ENCODE measurements at places on chromosomes 5 and 9.

DNA sequence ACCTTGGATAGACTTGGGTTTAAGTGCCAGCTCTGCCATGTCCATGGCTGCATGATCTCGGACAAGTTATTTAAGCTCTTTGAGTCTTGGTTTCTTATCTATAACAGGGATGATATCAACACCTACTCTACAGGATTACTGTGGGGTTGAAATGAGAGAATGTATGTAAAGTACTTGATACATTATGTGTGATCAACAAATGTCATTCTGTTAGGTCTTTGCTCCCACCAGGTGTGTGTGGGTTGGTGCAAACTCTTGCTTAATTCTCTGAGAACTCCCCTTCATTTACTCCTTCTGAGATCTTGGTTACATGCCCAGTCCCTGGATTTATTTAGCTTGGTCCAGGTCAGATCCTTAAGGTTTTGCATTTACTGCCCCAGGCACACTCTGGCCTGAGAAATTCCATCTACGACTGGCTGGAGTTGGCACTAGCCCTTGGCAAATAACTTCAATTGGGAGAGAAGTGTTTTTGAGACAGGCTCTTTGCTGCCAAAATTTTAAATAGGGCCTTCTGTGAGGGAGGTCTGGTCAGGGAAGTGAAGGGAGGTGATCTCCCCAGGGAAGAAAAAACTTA is 63.5 kb upstream of the KLF9 start:
- no peaks in the 10 kb centered on the region for H3K4me1 ChIP-seq
- DNase-seq: no peak
- H3K36me3 ChIP-seq: no peaks in the 10 kb centered on the region
- H3K27me3 ChIP-seq: no peaks in the 10 kb centered on the region

DNA sequence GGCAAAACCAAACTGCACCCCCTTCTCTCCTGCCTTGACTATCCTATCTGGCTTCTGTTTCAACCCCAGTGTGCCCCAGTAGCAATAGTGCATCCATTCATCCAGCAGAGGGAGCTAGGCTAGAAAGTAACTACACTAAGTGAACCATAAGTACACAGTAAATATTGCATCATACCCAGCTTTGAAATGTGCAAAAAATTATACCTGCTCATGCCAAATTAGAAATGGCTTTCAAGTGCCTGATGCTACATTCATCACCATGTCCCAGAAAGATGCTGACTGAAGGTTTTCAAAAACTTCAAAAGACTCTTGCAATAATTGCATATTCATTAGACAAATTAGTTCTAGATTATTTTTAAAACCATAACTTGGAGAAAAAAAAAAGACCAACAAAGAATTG is 153.5 kb downstream of the PRELID2 start:
- no peaks in the 10 kb centered on the region for H3K4me1 ChIP-seq
- H3K27ac ChIP-seq: no peak overlapping the region
- H3K36me3 ChIP-seq: no peaks in the 10 kb centered on the region
- no peak for DNase-seq
- no peaks in the 10 kb centered on the region for H3K27me3 ChIP-seq

DNA sequence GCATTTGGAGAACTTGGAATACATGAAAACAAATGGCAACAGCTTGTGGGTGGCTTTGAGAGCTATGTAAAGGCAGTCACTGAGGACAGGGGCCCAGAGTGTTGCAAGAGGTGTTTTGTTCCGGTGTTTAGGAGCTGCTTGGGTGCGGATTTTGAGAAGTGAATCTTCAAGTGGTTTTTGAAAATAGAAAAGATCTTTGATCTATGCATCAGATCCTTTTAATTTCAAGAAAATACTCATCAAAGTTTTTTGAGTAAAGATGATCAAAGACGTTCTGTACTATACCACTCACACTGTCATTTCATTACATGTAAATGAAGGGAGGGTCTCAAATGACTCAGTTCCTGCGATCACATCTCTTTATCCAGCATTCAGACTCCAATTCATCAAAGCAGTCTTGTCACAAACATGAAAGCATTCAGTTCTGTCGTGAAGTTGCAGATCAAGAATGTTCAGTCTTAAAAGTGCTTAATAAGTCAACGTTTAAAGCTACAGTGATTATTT is 112.5 kb downstream of the WDR41 start:
- no peak overlapping the region for H3K27ac ChIP-seq
- no peaks in the 10 kb centered on the region for H3K27me3 ChIP-seq
- H3K36me3 ChIP-seq: no peaks in the 10 kb centered on the region
- H3K4me1 ChIP-seq: no peaks in the 10 kb centered on the region

GRCh38 chr9:27094640-27095298 is 14.3 kb upstream of the TEK start:
- no peak for DNase-seq
- no peaks in the 10 kb centered on the region for H3K4me1 ChIP-seq
- H3K36me3 ChIP-seq: no peaks in the 10 kb centered on the region
- H3K27ac ChIP-seq: no peak overlapping the region

- H3K36me3 ChIP-seq: no peaks in the 10 kb centered on the region
- no peak for DNase-seq
- H3K4me3 ChIP-seq: no peak overlapping the region
- no peak overlapping the region for H3K27ac ChIP-seq
- no peaks in the 10 kb centered on the region for H3K4me1 ChIP-seq
These were observed 115.1 kb upstream of the IRX4 start for GRCh38 chr5:1997640-1998347.

DNA sequence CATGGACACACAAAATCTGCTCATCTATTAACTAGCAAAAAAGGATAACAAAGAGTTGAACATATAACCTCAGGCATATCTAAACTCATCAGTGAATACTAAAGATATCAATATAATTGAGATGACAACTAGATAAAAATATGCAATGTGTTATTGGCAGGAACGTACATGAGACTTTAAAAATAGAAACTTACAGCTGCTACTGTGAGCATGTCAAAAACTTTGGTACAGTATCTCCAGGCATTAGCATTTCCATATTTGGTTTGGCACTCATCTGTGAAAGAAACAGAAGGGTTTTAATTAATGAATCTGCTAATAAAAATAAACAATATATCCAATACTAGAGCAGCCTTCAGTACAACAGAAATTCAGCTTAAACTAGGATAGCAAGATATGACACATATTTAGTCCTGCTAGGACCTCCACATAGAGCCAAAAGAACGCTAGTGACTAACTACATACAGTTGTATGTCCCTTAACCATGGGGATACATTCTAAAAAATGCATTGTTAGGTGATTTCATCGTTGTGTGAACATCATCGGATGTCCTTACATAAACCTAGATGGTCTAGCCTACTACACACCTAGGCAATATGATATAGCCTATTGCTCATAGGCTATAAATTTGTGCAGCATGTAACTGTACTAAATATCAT is 10.5 kb upstream of the SCAI start:
- peaks cover 62% of the 10 kb centered on the region for H3K36me3 ChIP-seq
- DNase-seq: no peak
- no peak overlapping the region for H3K4me3 ChIP-seq
- H3K27me3 ChIP-seq: no peaks in the 10 kb centered on the region

DNA sequence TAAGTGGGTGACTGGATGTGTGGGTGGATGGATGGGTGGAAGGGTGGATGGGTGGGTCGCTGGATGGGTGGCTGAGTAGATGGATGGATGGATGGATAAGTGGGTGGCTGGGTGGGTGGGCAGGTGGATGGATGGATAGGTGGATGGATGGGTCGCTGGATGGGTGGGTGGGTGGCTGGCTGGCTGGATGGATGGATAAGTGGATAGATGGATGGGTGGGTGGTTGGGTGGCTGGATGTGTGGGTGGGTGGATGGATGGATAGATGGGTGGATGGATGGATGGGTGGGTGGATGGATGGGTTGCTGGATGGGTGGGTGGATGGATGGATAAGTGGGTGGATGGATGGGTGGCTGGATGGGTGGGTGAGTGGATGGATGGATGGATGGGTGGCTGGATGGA is 27.3 kb upstream of the CEP72 start:
- H3K27ac ChIP-seq: no peak overlapping the region
- no peaks in the 10 kb centered on the region for H3K36me3 ChIP-seq
- no peak overlapping the region for H3K4me3 ChIP-seq
- DNase-seq: no peak
- no peaks in the 10 kb centered on the region for H3K4me1 ChIP-seq

Data from CD4-positive, alpha-beta T cell (primary cell).